ENCODE measurements at places on chromosomes 4 and X.

DNA sequence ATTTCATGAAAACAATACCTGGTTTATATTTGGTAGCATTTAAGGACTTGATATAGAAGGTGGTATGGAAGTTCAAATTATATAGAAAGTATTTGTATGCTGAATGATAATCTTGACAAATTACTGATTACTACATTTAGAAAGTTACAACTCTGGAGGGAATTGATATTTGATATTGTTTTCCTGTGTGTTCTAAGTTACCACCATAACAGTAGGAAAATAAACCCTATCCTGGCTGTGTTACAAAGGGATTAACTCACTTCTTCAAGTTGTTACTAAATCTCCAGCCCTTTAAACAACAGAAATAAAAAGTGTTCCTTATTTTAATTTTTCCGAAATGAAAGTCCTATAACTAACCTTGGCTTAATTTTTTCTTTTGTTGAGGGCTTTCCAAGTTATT, 36.6 kb downstream of the FHL1 start:
- DNase-seq, result no peak

GRCh38 chrX:18997916-18998315, 14.0 kb upstream of the PHKA2 start:
- no peak for DNase-seq

- no peak for DNase-seq
These were observed 81.2 kb upstream of the TBL1X start for GRCh38 chrX:9383655-9384054.

GRCh38 chr4:95506264-95506663, 42.5 kb downstream of the UNC5C start:
- no peak for DNase-seq

GRCh38 chr4:140604544-140604943, 35.8 kb upstream of the UCP1 start:
- no peak for DNase-seq

DNA sequence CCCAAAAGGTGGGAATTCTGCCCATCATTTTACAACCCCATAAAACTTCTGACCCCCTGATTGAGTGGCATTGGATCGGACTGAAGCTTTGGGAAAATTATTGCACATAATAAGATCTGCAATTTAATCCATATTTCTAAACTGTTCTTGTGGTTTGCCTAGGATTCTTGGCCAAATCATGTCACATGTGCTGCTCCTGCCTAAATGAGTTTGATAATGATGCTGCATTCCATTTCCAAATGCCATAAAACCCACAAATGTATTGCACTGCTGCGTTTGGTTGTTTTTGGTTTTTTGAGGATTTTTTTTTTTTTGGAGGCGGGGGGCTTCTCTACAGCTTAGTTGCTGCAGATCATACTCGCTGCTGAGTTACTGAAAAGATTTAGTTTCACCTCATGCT, 153.6 kb downstream of the QDPR start:
- DNase-seq, result no peak

DNA sequence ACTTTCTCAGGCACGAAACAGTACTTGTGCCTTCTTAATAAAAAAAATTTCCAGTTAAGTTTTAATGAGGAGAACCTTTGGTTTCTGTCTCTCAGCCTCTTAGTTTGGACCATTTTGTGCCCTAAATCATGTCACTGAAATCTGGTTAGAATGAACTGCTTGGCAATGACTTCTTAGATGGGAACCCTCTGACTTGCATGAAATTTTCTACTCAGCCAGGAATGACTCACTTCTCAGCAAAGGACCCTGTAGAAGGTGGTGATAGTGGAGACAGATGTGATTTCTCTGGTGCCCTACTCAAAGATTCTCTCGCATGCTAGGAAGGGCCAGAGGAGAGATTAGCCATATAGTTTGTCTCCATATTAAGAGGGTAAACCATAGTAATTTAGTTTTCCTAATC, 50.5 kb downstream of the RASL11B start:
- no peak for DNase-seq

- DNase-seq, result no peak
These were observed at the start of gene ADGRG2 for GRCh38 chrX:19121898-19122640. ADGRG2 (minus strand) TSS chrX:19122468; CDS start chrX:19068834, 53,634 bp downstream.

GRCh38 chrX:117713411-117713810, 403.2 kb downstream of the KLHL13 start:
- DNase-seq, result no peak

DNA sequence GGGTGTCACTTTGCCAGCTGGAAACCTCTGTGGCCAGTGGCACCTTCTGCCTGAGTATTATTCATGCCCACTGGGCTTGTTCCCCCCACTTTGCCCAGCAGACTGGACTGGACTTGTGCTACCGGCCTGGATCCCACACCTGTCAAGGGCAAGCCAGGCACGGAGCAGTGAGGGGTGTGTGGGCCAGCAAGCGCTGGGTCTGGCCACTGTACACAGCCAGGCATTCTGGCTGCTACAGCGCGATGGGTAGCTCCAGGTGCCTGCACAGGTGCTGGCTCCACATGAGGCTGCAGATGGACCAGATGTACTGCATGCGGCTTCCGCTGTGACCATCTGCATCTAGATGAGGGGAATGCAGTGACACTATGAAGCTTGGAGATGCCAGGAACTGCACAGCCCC, 39.5 kb downstream of the KCNE5 start:
- no peak for DNase-seq

- no peak for DNase-seq
These were observed 334.3 kb upstream of the GATB start for GRCh38 chr4:152094970-152095700.

GRCh38 chr4:156672492-156673305, 298.9 kb downstream of the PDGFC start:
- no peak for DNase-seq

DNA sequence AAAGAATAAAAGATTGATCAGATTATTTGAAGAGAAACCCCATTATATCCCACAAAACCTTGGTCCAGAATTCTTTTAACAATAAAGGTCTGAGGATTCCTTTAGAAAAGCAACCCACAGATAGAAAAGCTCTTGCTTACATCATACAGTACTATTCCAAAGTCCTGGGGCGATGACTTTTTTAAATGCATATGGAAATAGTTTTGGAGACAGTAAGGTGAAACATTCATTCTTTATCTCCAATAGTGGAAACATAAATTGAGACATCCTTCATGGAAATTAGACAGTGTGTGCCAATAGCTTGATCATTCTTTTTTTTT, 85.7 kb upstream of the UCP1 start:
- no peak for DNase-seq

Data from coronary artery (tissue), 2 donors.